CD14-positive monocyte (primary cell): ENCODE measurements at places on chromosomes 11 and 22.
A peak's percentile ranks its signal among the peaks of the same experiment; 100 is the strongest.

- H3K27ac ChIP-seq = no peak overlapping the region
- no peak for DNase-seq
- no peaks in the 10 kb centered on the region for H3K36me3 ChIP-seq
- H3K4me3 ChIP-seq = no peak overlapping the region
- no peaks in the 10 kb centered on the region for H3K27me3 ChIP-seq
Observed at GRCh38 chr11:32817181-32817851, 12.4 kb upstream of the PRRG4 start.

- DNase-seq = peak; percentile 66
- H3K36me3 ChIP-seq = no peaks in the 10 kb centered on the region
- peaks cover 49% of the 10 kb centered on the region for H3K4me1 ChIP-seq
- no peaks in the 10 kb centered on the region for H3K27me3 ChIP-seq
- H3K4me3 ChIP-seq = peak overlapping the region; percentile 97
- peak overlapping the region; percentile 54 for H3K27ac ChIP-seq
Observed at GRCh38 chr22:38398609-38399461, 56.2 kb downstream of the KCNJ4 start.

GRCh38 chr11:2320568-2321310 is 18.9 kb downstream of the TSPAN32 start:
- no peaks in the 10 kb centered on the region for H3K4me1 ChIP-seq
- peaks cover 22% of the 10 kb centered on the region for H3K27me3 ChIP-seq
- no peak overlapping the region for H3K27ac ChIP-seq
- no peak overlapping the region for H3K4me3 ChIP-seq
- DNase-seq = no peak

GRCh38 chr11:118434553-118435289 is 1.6 kb upstream of the KMT2A start:
- H3K27ac ChIP-seq = no peak overlapping the region
- peaks cover 34% of the 10 kb centered on the region for H3K4me1 ChIP-seq
- DNase-seq = peak; percentile 6
- H3K4me3 ChIP-seq = peak overlapping the region; percentile 85

DNA sequence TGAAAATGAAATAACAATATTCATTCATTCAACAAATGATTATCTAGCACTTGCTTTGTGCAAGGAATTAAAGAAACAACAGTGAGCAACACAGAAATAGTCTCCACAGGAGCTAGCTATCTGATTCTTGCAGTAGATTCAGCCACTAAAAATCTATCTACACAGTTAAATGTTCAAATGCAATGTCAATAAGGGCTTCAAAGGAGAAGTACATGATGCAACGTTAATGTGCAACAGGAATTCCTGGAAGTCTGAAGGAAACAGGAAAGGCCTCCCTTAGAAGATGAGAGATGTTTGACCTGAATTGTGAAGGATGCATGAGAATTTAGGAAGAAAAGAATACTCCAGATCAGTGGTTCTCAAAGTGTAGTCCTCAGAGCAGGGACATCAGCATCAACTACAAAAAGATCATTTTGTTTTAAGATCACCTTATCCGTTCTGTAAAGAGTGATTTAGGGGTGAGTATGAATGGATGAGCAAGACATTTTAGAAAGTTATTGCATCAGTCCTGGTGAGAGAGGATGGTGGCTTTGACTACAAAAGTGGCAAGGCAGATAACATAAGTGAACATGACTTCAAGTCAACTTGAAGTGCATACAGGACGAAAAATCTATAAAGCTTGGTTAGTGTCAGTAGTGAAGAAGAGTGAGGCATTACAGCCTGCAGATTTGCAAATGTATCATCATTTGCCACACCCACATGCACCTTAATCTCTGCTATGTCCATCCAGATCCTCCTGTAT is 96.0 kb downstream of the ETS1 start:
- no peak overlapping the region for H3K27ac ChIP-seq
- no peaks in the 10 kb centered on the region for H3K27me3 ChIP-seq
- no peak overlapping the region for H3K4me3 ChIP-seq
- H3K4me1 ChIP-seq = peaks cover 23% of the 10 kb centered on the region
- DNase-seq = no peak
- H3K36me3 ChIP-seq = peaks cover 5% of the 10 kb centered on the region

DNA sequence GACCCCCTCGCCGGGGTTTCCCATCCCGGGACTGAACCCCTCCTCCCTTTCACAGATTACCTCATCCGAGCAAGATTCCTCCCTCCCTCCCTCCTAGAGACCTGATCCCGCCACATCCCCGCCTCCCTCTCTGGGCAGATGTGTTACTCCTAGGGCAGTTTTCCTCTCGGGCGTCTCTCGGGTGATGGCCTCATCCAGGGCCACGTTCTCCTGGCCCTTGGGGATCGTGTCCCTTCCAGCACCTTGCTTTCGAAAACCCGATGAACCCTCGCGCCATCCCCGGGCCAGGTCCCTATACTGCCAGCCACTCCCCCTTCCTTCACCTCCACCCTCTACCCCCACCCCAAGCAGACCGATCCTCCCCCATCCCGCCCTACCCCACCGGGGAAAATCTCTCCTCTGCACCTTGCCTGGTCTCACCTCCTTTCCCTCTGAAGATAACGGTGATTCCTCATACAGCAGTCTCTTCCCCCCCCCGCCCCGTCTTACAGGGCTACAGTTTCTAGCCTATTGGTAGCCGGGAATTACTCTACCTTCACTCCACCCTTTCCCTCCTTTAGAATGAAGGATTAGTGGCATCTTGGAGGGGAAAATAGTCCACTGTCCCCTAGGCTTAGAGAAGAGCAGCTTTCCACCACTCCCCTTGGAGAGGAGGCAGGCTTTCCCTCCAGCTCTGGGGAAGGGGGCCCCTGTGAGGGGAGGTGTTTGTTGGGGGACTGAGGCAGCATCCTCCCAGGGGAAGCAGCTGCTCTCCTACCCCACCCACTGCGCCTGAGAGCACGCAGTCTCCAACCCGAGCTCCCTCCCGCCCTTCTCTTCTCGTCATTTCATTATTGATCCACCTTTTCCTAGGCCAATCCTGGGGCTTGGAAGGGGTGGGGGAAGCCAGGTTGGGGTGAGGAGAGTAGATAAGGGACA is 1.2 kb downstream of the KMT2A start:
- DNase-seq = peak; percentile 10
- peak overlapping the region; percentile 20 for H3K27ac ChIP-seq
- H3K4me3 ChIP-seq = peak overlapping the region; percentile 92
- H3K36me3 ChIP-seq = peaks cover 8% of the 10 kb centered on the region

DNA sequence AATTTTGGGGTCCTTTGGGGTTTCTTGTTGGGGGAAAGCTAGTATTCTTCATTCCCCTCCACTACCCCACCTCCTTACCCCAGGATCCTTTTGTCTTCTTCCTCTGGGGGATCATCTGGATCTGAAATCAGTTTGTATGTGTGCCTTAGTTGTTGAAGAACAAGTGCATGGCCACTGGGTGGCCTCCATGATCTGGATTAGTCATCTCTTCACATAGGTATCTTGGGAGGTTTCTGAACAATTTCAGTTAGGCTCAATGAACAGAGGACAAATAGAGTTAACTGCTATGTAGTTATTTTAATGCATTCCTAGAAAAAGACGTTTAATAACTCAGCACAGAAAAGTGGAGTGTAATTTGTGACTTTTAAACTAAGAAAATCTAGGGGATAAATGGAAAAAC is 7.1 kb upstream of the VWA5A start:
- no peak overlapping the region for H3K4me3 ChIP-seq
- H3K27ac ChIP-seq = no peak overlapping the region
- peak; percentile 10 for DNase-seq
- H3K36me3 ChIP-seq = no peaks in the 10 kb centered on the region

DNA sequence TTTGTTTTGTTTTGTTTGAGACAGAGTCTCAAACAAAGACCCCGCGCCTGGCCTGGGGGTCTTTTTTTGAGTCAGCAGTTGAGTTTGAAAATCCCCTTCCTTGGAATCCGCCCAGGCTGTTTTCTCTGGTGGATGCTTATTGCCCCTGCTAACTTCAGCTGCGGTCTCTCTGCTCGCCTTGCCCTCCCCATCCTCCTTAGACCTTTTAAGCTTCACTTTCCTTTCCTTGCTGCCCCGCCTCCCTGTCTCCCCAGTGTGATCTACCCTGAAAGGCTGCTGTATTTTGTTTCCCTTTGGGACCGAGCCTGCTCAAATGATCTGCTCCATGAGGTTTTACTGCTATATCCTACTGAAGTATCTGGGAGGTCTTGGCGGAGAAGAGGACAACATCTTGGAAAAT is 2.5 kb downstream of the USP18 start:
- H3K27me3 ChIP-seq = no peaks in the 10 kb centered on the region
- H3K4me1 ChIP-seq = peaks cover 32% of the 10 kb centered on the region
- no peaks in the 10 kb centered on the region for H3K36me3 ChIP-seq
- no peak overlapping the region for H3K27ac ChIP-seq
- no peak overlapping the region for H3K4me3 ChIP-seq
- no peak for DNase-seq

DNA sequence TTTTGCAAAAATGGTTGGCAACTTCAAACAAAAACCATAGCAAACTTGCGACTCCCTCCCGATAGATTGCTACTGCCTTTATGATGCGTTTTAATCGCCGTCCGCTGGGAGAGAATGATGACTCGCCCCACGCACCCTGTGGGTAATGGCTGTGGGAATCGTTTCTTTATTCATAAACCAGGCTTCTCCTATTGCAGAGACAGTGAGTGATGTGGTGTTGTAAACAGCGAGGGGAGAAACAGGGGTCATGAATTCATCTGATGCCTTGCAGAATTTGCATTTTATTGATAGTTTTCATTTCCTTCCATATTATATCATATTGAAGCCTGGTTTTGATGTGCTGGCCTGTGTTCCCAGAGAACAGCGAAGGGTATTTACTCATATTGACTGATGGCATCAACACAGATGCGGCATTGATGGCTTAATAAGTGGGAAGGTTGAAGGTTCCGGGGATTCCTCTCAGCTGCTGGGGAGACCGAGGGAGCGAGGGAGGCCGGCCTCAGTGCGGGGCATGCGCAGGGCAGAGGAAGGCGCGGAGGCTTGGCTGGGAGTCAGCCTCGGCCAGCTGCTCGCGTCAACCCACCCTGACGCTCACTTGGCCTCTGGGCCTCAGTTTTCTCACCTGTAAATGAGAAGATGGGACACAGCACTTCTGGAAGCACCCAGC is 41.3 kb downstream of the ARHGAP8 start:
- H3K27ac ChIP-seq = no peak overlapping the region
- no peaks in the 10 kb centered on the region for H3K4me1 ChIP-seq
- H3K36me3 ChIP-seq = no peaks in the 10 kb centered on the region
- DNase-seq = no peak

- H3K27ac ChIP-seq = no peak overlapping the region
- DNase-seq = no peak
Observed at GRCh38 chr11:62423012-62423411, 4.2 kb downstream of the SCGB1A1 start.

DNA sequence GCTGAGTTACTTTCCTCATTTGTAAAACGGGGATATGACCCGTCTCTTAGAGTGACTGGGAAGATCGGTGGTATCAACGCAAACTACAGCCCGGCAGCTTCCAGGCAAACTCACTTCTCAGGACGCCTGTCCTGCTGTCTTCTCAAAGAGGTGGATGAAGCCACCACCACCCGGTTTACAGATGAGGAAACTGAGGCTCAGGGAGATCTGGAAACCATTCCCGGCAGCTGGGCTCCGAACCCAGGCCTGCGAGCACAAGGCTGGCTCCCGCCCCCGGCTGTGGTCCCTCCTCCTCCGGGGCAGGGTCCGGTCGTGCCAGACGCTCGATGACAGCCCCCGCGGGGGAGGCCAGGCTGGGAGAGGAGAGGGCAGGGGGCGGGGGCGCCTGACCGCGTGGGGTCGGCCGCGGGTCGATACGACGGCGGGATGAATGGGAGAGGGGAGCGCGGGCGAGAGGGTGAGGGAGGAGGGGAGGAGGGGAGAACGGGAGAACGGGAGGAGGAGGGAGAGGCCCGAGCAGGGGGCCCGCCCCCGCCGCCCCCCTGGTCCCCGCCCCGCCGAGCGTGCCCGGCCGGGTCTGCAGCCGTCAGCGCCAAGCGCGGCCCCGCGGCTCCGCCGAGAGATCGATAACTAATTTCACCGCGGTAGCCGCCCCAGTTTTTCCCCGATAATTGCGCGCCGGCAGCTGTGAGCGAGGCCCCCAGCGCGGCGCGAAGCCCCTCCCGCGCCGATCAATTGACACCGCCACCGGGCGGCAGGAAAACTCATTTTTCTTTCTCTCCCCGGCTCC is 14.0 kb downstream of the IGLL1 start:
- H3K36me3 ChIP-seq = no peaks in the 10 kb centered on the region
- H3K4me3 ChIP-seq = peak overlapping the region; percentile 64
- peaks cover 7% of the 10 kb centered on the region for H3K4me1 ChIP-seq
- DNase-seq = no peak
- H3K27ac ChIP-seq = no peak overlapping the region

GRCh38 chr22:28716686-28717085 is 24.9 kb downstream of the CHEK2 start:
- no peak for DNase-seq
- H3K36me3 ChIP-seq = peaks cover 27% of the 10 kb centered on the region
- no peaks in the 10 kb centered on the region for H3K27me3 ChIP-seq
- peaks cover 3% of the 10 kb centered on the region for H3K4me1 ChIP-seq
- no peak overlapping the region for H3K27ac ChIP-seq

- peak overlapping the region; percentile 90 for H3K27ac ChIP-seq
- no peaks in the 10 kb centered on the region for H3K27me3 ChIP-seq
- peaks cover 22% of the 10 kb centered on the region for H3K4me1 ChIP-seq
Observed at GRCh38 chr11:118401880-118402590, 629 bp downstream of the ATP5MG start.
